Cortex of kidney (tissue), 1 donor: ENCODE measurements at places on chromosomes 16 and 17.

DNA sequence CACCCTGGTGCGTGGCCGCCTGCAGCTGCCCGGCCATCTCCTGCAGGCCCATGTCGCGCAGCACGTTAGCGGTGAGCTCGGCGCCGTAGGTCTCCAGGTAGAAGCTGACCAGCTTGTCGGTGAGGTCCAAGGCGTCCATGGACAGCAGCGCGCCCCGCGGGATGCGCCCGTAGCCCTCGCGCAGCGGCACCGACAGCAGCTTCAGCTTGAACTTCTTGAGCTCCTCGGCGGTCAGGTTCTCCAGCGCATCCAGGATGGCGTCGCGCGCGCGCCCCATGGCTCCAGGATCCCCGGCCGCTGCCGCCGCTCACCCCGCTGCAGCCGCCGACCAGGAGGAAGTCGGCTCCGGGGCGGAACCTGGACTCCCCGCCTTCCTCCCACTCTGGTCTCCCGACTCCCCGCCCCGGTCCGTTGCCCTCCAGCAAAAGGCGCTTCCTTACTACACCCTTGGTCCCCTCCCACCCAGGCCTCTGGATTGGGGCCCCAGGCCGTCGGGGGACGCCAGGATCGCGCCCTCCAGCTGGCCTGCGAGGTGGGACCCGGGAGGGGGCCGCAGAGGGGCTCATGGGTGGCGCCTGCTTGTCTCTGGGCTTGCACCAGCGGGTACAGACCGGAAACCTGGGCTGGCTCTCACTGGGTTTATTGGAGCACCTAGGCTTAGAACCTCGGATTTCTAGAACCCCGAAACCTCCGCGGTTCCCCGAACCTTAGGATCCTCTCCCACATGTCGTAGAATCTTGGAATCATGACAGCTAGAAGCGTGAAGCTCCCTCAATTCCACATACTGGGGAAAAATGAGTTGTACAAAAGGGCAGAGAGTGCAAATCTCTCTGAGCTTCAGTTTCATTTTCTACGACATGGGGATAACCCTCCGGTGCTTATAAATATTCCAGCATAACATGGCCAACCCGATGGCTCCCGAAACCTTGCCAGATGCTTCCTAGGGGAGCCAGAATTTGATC, at the start of gene PYCARD:
Gene PYCARD, minus strand, starts transcription at position 347 of the 962 bp plus-strand sequence. Its CDS starts 70 bp downstream, at position 277.
- DNase-seq: no peak

DNA sequence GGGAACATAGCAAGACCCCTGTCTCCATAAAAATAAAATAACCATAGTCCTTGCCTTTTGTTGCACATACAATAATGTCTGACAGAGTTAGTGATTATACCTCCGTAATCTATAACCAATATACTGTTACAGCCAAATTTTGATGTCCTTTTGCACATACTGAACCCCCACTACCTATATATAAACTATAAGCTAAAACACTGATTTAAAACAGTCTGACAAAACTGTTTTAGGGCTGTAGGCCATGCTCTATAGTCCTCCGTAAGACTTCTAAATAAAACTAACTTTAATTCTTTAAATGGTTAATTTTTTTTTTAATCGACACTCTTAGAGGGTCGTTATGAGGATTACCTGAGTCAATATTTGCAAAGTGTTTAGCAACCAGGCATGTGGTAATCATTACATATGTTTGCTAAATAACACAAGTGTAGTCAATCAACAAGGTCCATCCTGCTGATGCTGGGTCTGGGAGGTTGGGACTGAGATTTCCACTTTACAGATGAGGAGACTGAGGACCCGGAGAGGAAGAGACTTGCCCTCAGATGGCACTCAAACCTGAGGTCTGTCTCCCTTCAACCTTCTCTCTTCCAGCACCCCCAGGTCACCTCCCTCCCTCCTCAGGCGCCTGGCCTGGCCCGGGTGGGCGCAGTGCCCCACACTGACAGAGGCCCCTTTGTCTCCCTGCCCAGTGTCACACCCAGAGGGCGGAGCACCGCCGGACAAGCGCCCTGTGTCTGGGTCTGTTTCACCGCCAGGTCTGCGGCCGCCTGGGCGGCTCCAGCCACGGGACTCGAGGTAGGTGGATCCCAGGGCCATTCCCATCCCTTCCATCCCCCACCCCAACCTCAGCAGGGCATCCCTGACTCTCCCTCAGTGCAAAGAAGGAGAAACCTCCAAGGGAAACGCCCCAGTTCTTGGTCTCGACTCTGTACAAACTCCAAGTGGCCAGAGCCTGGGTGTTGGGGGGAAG, 10.3 kb downstream of the ZNF385C start:
- DNase-seq: no peak

DNA sequence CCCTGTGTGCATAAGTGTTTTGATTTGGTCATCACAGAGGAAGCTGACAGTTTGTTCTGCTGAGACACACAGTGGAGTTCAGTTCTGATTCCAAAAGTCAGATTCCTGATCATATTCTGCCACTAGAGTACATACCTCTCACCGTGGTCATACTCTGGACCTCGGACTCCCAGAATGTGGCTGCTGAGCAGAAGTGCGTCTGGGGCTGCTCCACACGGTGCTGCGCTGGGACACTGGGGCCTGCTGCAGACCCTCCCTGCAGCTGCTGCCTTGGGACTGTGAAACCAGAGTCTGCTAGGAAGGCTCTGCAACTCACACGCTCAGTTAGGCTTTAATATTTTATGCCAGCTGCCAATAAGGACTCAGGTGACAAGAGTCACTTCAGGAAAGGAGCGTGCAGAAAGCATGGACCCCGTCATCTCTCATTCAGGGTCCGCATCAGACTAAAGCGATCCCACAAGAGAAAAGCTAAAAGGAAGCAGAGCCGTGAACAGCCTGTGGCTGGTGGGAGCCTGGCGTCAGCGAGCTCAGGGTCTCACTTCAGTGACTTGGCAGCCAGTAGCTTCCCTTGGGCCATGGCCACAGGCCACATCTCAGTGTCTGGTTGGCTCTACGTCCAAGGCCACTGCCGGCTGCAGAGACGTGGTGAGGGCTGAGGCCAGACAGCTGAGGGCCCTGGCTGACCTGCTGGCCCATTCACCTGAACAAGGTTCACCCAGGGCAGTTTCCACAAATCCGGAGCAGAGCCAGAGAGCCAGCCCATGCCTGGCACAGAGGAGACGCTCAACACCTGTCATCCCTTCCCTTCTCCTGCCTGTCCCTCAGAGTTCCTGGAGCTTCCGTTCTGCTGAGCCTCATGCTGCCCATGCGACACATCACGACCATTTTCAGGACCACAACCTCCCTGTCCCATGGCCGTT, 24.7 kb upstream of the KIFC3 start:
- no peak for DNase-seq

GRCh38 chr16:2465653-2466415, 5.3 kb upstream of the NTN3 start:
- no peak for DNase-seq

- no peak for DNase-seq
Observed at GRCh38 chr16:87336434-87337240, 19.4 kb upstream of the C16orf95 start.

DNA sequence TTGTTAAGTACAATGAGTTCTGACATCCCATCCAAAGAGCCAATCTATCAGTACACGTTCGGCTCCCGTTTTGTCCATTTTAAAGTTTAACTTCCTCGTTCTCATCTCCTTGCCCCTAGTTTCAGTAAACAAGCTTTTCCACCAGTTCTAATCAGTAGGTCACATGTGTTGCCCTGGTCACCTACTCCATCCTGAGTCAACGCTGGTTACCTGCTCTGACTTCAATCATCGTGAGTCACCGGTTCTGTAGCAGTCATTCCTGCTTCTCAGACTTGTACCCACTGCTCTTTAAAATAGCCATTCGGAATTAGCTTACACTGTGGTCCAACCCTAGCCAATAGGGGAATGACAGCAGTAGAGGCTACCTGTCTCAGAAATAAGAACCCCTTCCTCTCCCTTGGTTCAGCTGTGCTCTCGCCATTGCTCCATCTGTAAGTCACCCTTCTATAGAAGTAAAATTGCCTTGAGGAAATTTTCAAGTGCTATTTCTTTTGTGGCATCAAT, 191.0 kb downstream of the CPPED1 start:
- DNase-seq: no peak

GRCh38 chr16:83393196-83393981, 414.4 kb upstream of the HSBP1 start:
- no peak for DNase-seq

DNA sequence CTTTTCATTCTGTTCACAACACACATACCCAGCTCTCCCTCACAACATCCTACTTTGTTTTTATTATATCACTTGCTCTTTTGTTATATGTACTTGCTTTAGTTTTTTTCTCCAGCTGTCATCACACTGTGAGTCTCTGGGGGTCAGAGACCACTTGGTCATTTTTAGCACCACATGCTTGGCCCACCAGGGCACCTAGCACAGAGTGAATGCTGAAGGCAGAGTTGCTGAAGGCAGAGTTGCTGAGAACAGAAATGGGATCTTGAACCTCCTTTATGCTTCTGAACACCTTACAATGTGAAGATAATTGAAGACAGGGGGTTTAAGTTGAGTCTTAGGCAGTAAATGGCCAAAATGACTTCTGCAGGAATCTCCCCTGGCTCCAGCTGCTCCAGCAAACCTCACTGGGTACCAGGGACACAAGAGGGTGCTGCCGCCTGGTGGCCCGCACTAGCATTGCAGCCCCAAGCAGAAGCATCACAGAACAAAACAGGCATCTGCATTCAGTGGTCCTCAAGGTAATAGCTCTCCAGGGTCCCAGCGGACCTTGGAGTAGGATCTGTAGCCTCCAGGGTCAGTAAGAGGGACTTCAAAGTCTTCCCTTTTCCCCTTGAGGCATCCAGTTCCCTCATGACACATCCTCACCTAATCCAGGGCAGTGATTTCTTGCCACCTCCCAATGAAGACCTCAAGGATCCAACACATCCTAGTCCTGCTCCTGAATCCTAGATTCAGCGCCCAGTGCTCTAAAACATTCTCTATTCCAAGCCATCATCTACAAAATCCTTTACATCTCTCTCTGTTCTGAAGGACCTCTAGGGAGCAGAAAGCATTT, 1972.6 kb downstream of the TP53TG3F start:
- DNase-seq: no peak

- DNase-seq: no peak
Observed at GRCh38 chr16:13453938-13454553, 465.9 kb upstream of the ERCC4 start.

GRCh38 chr17:76309461-76309860, 1.4 kb upstream of the QRICH2 start:
- no peak for DNase-seq

- no peak for DNase-seq
Observed at GRCh38 chr17:59488805-59489204, 76.6 kb upstream of the DHX40 start.

DNA sequence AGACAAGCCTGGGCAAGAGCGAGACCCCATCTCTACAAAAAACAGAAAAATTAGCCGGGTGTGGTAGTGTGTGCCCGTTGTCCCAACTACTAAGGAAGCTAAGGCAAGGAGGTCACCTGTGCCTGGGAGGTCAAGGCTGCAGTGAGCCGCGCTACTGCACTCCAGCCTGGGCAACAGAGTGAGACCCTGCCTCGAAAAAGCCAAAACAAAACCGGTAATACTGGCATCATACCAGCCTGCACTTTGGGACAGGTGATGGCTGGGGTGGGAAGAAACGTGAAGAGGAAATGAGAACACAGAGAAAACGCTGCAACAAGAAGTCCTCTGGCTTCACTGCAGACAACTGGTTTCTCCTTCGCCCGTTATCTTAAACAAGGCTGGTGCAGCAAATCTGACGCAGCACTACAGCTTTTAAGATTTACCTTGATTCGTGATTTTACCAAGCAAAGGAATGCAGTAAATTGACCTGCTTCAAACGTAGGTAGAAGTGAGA, 725 bp upstream of the CASC3 start:
- no peak for DNase-seq

- DNase-seq: no peak
Observed at GRCh38 chr17:38434178-38434665, 6.0 kb downstream of the ARHGAP23 start.

DNA sequence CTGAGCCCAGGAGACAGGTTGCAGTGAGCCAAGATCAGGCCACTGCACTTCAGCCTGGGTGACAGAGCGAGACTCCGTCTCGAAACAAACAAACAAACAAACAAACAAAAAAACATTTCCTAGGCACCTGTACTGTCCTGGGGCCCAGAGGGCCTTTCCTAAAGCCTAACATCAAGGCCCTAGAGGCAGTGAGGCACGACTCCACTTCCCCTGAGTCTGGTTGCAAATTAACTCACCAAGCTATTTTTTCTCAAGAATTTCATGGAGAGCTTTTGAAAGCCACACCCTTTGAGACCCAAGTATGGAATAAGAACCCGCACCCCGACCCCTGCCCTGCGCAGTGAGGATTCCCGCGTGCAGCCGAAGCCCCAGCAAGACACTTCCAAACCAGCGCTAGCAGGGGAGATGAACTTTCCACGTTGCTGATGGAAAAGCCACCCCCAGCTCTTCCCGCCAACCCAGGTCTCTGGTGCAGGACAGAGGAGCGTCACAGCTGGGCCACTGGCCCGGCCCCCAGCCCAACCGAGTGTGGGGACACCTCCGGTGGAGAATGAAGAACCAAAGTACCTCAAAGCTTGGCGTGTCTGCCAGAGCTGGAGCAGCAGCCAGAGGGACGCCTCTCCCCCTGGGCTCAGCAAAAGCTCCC, 1.2 kb downstream of the CHST5 start:
- DNase-seq: no peak

- DNase-seq: no peak
Observed at GRCh38 chr17:43917348-43918025, 10.2 kb upstream of the MPP2 start.

DNA sequence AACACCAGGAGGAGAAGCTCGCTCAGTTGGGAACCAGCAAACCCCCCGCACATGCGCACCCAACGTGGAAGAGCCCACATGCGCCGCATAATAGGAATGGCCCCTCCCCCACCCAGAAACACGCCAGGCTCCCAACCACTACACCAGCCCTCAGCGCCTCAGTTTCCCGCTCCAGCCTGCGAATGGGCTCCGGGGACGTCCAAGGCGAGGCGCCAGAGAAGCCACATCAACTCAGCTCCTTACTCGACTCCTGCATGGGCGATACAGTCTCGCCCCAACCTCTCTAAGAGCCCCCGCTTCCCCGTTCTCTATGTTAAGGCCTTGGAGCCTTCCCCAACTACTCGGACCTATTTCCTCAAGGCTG, 504 bp downstream of the SRSF1 start:
- DNase-seq: no peak

DNA sequence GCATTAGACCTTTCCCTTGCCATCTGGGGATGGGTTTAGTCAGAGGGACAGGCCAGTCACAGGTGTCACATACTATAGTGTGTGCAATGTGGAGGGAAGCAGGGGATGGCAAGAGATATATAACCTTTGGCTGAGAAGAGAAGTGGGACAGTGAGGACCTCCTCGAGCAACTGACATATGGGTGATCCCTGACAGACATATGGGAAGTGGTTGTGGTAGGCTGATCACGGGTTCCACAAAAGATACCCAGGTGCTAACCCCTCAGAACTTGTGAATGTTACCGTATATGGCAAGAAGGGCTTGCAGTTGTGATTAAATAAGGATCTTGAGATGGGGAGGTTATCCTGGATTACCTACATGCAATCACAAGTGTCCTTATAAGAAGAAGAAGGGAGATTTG, 188.1 kb upstream of the MPHOSPH6 start:
- DNase-seq: no peak

- DNase-seq: no peak
Observed at GRCh38 chr16:57532266-57532625, 4.1 kb downstream of the CCDC102A start.
